ENCODE measurements at places on chromosomes 16 and 17. TPM values are rescaled to one million over a fixed set of nuclear protein-coding genes. Genes with fewer than 3 reads are reported as not detected.

GRCh38 chr16:81492311-81492761, 47.7 kb downstream of the CMIP start:
- no peak for DNase-seq

- no peak for DNase-seq
Measured at GRCh38 chr17:2344528-2344927, 7.2 kb downstream of the SGSM2 start.

- DNase-seq = peak; percentile 93
Measured at GRCh38 chr17:76138234-76138895, 2.7 kb downstream of the FOXJ1 start.

- peak; percentile 96 for DNase-seq
Measured at GRCh38 chr17:8273884-8274444, 14.5 kb upstream of the RANGRF start.

GRCh38 chr16:30054959-30055553, 10.5 kb upstream of the ALDOA start:
- peak; percentile 62 for DNase-seq

GRCh38 chr16:52501746-52502145, 45.2 kb downstream of the TOX3 start:
- no peak for DNase-seq

GRCh38 chr17:40025991-40026815, 11.0 kb downstream of the CSF3 start:
- no peak for DNase-seq

DNA sequence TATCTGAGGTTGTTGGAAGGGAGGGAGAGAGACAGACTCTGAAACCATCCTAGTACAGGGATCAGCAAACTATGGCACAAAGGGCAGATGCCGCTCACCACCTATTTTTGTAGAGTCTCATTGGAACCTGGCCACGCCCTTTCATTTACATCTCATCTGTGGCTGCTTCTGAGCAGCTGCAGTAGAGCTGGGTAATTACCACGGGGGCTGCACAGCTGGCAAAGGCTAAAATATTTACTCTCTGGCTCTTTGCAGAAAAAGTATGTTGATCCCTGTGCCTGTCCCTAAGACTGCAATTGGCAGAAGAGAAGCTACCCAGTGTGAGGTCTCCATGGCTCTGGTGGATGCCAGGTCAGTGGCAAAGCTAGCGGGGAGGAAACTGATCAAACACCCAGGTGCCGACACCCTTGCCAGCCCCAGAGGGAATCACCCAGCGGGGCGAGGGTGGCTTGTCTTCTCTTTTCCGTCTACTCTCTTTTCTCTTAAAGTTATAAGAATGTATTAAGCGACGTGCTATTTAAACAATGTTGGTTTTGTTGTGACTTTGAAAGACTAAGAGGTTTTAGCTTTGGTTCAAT, 14.0 kb downstream of the CEP295NL start:
- DNase-seq = no peak

The DNAAF8 gene
- total RNA-seq = 0.44 TPM

The XAF1 gene
- 1.7 TPM for total RNA-seq

The ETV4 gene
- 128 TPM for total RNA-seq

The SLC6A2 gene
- total RNA-seq = 0.66 TPM
